ENCODE measurements at places on chromosomes 3 and 15.

GRCh38 chr3:11539218-11539617, 104.5 kb downstream of the VGLL4 start:
- no peak for DNase-seq

GRCh38 chr3:37481982-37482381, 307.6 kb upstream of the LRRFIP2 start:
- DNase-seq = no peak

DNA sequence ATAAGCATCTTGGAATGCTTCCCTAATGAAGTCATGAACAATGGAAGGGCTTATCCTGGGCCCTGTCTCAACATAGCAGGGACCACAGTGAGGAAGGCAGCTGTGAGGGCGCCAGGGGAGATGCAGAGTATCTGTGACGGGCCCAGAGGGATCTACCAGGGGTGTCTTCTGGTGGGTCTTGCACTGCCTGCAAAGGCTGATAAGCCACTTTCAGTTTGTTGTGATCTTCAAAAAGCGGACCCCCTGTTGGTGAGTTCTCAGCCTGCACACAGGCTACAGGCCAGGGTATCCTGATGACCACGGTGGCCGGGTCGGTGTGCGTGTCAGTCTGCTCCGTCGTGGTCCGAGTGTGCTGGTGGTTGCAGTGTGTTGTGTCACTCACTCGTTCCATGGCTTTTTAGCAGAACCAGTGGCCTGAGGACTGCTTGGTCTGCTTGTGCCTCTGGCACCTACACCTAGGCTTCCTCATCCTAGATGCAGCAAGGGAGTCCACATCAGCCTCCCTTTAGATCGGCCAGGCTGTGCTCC, 46.8 kb downstream of the CHDH start:
- no peak for DNase-seq

- DNase-seq = no peak
These were observed 22.9 kb downstream of the SIAH2 start for GRCh38 chr3:150739877-150740645.

DNA sequence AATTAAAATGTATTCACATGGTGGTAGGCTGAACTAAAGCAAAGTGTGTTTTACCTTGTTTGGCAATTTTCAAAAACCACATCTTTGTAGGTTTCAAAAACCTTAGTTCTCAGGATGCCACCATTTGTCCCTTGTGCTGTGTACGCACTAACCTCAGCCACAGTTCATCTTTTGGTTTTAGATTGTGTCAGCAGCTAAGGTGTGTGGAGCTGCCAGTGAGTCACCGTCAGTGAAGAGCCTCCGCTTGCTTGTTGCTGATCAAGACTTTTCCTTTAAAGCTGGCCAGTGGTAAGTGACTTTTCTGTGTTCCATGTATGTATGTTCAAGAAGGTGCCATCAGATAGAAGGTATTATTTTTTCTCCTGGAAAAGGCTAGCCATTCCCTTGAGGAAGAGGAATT, 21.1 kb downstream of the OXNAD1 start:
- no peak for DNase-seq

GRCh38 chr15:80099241-80099640, 39.8 kb downstream of the ZFAND6 start:
- DNase-seq = peak; percentile 76

Data from HAP-1 (cell line).